AG08396 (cell line): ENCODE measurements at places on chromosomes 2 and 18.

DNA sequence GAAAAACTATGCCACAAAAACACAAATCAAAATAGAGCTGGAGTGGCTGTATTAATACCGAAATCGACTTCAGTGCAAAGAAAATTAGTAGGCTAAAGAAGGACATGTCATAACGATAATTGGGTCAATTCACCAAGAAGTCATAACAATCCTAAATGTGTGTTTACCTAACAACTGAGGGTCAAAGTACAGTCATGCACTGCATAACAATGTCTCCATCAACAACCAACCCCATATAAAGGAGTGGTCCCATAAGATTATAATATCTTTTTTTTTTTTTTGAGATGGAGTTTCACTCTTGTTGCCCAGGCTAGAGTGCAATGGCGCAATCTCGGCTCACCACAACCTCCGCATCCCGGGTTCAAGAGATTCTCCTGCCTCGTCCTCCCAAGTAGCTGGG is 87.5 kb downstream of the NAB1 start:
- DNase-seq: no peak

GRCh38 chr18:48302736-48303135 is 106.4 kb downstream of the ZBTB7C start:
- DNase-seq: no peak

DNA sequence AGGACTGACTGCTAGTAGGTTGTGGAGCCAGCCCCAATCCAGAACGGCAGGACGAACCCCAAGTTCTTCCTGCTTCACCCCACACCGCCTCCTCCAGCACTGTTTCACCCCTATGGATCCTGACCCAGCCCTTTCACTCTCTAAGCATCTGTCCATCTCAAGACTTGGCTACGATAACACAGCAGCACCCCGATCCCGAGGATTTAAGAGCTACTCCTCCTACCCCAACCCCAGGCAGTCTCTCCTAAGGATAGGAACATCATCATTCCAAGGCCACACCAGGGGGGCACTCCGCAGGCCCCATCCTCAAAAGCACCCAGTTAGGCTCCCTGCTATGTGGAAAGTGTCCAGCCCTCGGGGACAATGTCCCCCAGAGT is 645 bp downstream of the KCTD18 start:
- DNase-seq: peak; percentile 35

DNA sequence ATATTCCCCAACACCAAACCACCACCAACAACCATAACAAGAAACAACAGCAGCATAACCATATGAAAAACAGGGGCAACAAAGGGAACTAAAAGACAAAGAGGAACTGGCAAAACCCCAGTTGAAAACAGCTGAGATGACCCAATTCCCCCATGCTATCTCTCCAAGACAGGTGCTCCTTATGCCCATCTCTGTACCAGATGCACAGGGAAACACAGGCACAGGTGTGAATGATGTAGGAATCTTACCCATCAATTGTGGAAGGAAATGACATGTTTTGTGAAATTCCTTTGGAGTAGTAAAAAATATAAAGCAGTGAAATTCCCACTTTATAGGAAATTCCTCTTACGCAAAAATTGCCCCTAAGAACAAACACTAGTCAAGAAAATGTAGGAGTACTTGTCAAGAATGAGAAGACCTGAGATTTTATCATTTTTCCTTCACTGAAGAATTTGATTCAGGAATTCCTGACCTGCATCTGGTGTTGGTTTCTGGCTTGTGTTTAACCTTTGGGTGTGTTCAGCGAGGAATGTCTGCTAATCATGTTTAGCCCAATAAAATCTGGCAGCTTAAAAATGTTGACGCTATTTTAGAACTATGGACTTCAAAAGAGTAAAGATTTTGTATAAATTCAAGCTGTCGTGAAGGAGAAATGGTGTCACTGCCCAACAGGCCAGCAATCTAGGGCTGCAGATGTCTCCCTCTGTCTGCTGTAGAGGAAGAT is 67.7 kb upstream of the ARHGAP28 start:
- DNase-seq: no peak

GRCh38 chr2:11775384-11775783 is 29.0 kb downstream of the LPIN1 start:
- DNase-seq: peak; percentile 61

DNA sequence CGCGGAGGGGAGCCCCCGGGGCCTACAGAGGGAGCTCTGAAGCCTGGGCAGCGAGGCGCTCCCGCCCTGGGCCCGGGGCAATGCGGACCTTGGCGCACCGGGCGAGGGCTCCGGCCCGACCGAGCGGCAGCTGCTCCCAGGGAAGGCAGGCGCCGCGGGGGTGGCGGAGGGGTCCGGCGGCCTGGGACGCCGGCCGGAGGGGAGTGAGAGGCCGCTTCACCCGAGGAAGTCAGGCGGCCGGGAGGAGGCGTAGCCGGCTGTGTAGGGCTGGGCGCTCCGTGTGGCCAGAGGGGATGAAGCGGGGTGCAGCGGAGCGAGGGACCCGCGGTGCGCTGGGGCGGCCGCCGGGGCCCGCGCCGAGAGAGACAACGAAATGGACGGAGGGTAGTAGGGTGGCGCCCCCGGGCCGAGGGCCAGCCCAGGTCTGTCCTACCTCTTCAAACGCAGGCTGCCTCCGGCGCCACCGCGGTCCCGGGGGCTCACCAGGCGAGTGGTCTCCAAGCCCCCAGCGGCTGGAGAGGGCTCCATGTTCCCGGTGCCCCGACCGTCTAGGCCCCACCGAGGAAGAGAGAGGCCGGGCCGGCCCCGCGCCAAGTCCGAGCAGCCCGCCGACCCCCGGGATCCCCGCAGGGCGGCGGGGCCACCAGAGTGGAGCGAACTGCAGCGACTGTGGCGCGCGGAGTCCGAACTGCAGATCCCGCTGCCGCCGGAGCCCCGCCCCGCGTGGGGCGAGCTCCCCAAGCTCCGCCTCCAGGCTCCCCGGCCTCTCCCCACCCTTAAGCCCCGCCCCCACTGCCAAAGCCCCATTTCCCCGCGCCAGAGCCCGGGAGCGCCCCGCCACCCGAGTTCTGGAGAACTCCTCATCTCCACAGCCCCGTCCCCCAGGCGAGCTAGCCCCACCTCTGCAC is at the start of gene SLC30A3:
Gene SLC30A3, minus strand, starts transcription at position 669 of the 908 bp plus-strand sequence. Its CDS starts 141 bp downstream, at position 528.
- peak; percentile 89 for DNase-seq

DNA sequence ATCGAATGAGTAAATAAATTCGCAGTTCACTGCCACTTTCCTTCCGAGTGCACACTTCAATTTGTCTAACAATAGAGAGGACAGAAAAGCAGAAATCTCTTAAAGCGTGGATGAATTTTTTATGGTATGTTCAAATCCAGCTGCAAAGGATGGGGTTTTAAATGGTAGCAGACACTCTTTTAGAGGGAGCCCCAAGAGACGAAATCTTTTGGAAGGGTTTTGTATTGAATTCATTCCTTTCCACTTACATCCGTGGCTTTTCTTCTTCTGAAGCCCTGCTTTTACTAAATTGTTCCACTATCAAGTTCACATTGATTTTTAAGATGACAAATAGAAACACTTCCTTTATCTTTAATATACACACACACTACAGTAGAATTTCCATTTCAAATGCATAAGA is 680.7 kb downstream of the NR4A2 start:
- no peak for DNase-seq

GRCh38 chr18:71837547-71837946 is 706.6 kb downstream of the CBLN2 start:
- no peak for DNase-seq
